GM04504 (cell line): ENCODE measurements at places on chromosomes 16 and 17.

GRCh38 chr17:55072898-55073297 lies 104.3 kb downstream of the STXBP4 start:
- no peak for DNase-seq

GRCh38 chr17:60817192-60817591 lies 139.5 kb downstream of the BCAS3 start:
- DNase-seq, result peak; percentile 76

DNA sequence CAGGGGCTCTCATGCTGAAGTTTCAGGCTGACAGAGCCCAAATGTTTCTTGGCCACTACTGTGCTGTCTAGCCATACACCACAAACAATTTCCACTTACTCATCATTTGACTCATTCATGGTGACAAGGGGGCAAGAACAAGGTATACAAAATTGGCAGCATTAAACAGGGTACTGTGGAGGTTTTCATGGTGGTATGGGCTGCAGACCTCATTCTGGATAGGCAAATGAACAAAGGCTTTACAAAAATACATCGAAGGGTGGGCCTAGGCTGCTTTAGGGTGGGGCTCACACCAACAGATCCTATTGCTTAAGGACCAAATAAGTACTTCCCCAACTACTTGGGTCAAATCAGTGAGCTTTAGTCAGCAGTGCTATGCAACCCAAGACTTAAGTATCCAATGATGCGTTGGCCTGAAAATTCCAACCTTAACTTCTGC lies 53.0 kb downstream of the N4BP1 start:
- DNase-seq, result no peak

GRCh38 chr16:19860166-19861041 lies 24.2 kb downstream of the GPRC5B start:
- no peak for DNase-seq

DNA sequence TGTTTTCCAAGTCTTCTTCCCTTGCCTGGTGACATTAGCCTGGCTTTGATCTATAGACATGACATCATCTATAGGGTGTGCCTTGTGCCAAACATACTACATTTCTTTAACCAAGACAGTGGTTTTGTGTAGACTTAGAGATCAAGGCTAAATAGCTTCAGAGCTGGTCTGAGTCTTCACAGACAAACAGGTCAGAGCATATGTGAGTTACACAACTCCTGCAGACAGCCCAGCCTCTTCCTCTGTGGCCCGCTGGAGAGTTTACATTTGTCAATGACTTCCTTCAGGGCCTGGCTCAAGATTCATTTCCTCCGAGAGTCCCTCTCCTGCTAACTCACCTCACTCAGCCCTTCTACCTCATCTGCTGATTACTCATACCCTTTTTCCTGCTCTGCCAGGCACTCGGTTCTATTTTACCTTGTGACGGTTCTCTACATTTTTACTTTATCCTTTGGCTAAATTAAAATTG lies 73.1 kb upstream of the TANC2 start:
- DNase-seq, result peak; percentile 57

- DNase-seq, result no peak
These were observed 16.1 kb downstream of the PPL start for GRCh38 chr16:4920826-4921225.

- no peak for DNase-seq
These were observed 28.8 kb downstream of the CACNA1H start for GRCh38 chr16:1181404-1182315.

GRCh38 chr16:9102379-9102778 lies 10.9 kb downstream of the HAPSTR1 start:
- peak; percentile 68 for DNase-seq

DNA sequence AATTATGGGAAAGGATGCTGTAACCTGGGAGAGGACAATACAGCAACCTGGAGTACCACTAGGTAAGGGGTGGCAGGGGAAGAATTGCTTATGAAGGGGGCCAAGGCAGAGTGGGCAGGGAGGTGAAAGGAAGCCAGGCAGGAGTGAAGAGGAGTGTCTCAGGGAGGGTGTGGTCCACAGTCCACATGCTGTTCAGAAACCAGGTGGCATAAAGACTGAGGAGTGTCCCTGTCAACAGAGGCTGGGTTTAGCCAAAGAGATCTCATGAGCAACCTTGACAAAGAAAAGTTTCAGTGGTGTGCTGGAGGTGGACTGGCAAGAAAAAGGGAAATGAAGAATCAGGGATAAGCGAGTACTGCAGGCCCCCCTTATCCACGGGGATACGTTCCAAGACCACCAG lies 88.4 kb downstream of the SPACA3 start:
- no peak for DNase-seq

DNA sequence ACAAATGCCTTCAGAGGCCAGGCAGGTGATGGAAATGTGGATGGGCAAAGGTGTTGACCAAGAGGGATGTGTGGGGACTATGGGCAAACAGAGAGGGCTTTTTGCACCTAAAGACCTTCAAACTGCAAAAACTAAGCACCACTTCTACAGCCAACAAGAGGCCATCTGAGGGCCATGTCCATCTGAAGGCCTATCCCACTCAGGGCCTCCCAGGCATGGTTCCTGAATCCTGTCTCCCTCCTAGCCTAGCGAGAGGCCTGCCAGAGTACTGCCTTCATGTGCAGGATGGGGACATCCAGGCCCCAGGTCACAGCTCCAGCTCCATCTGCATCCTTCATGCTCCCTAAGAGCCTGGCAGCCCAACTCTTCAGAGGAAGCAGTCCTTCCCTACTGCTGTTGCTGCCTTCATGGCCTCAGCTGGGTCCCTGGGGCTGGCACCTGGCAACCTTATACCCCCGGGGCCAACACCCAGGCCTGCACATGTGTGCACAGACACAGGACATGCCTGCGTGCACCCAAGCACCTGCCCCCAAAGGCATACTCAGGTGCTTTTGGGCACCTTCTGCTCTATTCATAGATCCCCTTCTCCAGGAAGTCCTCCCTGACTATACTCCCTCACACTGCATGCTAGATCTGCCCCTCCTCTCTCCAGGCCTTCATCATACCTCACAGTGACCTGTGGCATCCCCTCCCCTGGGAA lies 95.2 kb downstream of the C16orf78 start:
- DNase-seq, result no peak

DNA sequence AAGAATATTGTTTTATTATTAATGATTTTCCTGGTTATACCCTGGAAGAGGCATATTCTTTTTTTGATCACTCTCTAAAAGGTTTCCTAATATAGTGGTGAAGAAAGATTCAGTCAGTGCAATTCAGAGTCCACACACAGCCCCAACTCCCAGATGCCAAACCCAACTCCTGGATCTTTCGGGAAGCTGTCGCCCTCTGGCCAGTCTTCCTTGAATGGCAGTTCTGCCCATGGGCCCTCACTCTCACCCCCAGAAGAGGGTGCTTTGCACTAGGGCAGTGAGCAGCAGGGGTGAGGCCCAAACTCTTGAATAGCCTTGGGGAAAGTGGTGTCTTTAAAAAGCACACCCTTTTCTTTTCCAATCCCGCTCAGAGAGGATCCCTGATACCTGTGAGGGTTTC lies 11.0 kb downstream of the KRT32 start:
- no peak for DNase-seq

- DNase-seq, result no peak
These were observed at the start of gene GPRC5C for GRCh38 chr17:74431568-74432423. Gene GPRC5C (plus strand): TSS chr17:74432088. CDS start chr17:74439777, 7,689 bp downstream.

- DNase-seq, result no peak
These were observed 12.6 kb downstream of the HID1 start for GRCh38 chr17:74959826-74960515.

- no peak for DNase-seq
These were observed 9.5 kb downstream of the DEF8 start for GRCh38 chr16:89958068-89958467.

DNA sequence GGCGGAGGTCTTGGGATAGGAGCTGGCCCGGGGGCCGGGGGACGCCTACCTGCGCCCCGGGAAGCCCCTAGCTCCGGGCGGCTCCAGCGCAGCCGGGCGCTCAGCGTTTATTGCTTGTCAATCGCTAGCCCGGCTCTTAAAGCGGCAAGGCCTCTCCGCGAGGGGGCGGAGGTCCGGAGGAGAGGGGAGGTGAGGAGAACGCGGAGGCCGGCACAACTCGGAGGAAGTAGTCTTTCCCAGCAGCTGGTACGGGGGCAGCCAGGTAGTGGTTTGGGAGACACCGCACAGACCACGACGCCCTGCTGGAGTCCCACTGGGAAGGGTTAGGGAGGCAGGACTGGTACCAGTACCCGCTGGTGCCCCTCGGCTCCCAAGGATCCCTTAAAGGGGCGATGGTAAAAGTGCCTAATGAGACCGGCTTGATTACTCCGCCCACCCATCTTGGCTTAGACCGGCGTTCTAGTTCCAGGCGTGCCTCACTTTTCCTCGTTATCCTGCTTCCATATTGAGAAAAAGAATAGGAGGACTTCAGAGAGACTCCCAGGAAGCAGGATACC lies at the start of gene MPP2:
Gene MPP2, minus strand, starts transcription at position 112 of the 557 bp plus-strand sequence. CDS start 3,076 bp downstream, outside the sequence.
- DNase-seq, result no peak

DNA sequence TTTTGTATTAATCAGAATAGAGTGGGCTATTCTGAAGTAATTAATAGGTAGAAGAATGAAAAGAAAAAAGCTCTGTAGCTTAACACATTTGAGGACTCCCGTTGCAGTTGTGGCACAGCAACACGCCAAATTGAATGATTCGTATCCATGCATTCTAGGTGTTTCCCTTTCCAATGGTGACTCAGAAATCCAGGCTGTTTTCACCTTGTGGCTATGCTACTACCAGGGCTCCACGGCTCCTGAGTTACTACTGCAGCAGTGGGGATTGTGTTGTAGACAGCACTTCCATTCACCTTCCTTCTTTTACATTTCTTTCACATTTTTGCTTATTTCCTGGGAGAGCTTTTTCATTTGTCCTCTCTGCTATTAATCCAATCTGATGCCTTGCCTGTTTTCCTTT lies 1616.4 kb downstream of the CDH8 start:
- no peak for DNase-seq

DNA sequence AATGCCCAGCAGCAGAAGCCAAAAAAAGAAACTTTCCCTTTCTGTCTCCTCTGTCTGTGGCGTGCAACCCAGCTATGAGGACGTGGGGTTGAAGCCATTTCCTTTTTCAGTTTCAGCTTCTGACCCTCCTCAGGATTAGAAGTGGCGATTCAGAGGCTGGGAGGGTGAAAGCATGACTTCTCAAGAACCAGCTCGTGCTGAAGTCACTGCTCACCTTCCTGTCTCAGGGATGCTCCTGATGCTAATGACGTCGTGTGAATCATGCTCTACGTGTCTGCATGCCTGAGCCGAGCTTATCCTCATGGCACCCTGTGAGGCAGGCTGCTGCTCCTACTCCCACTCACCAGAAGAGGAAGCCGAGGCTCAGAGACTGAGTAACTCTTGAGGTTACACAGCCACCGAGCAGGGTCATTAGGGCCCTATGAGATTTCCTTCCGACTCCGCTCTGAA lies 5.7 kb upstream of the LPO start:
- DNase-seq, result peak; percentile 16

- DNase-seq, result no peak
These were observed 28.6 kb downstream of the TRPV3 start for GRCh38 chr17:3528880-3529511.

GRCh38 chr17:80725517-80725916 lies 180.9 kb downstream of the RPTOR start:
- no peak for DNase-seq

- DNase-seq, result peak; percentile 48
These were observed 29.0 kb downstream of the PIMREG start for GRCh38 chr17:6473128-6473767.

GRCh38 chr16:77962689-77963088 lies 59.7 kb upstream of the CLEC3A start:
- DNase-seq, result no peak

GRCh38 chr17:77356690-77357201 lies 216.0 kb downstream of the SEC14L1 start:
- no peak for DNase-seq

- no peak for DNase-seq
These were observed 16.7 kb downstream of the ZNF276 start for GRCh38 chr16:89738072-89738377.

GRCh38 chr16:3195975-3196374 lies 8.0 kb downstream of the OR1F1 start:
- no peak for DNase-seq

- no peak for DNase-seq
These were observed 3.2 kb downstream of the B3GNT9 start for GRCh38 chr16:67147437-67148140.

GRCh38 chr17:19833914-19834313 lies 33.8 kb downstream of the ULK2 start:
- no peak for DNase-seq

- DNase-seq, result no peak
These were observed 22.1 kb upstream of the IL21R start for GRCh38 chr16:27379919-27380318.

DNA sequence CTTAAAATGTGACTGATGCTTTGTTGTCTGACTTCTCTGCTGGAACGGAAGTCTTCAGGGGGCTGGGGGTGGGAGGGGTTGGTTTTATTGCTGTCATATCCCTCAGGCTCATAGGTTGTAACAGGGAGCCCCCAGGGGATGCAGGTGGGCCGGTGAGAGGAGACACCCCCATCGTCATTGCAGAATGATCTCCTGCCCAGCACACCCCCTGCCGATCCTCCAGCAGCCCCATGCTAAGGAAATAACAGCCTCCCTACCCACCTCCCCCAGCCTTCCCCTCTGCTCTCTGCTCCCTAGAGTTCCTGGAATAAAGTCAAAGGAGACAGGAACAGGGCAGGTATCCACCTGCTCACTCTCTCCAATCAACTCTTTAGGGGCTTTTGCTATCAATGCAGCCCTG lies 270.1 kb upstream of the TNRC6C start:
- DNase-seq, result no peak
